ENCODE measurements at places on chromosomes 12 and 14.
A peak's percentile ranks its signal among the peaks of the same experiment; 100 is the strongest.

- no peak for DNase-seq
These were observed 81.6 kb downstream of the LMO3 start for GRCh38 chr12:16524378-16524777.

- no peak for DNase-seq
These were observed 7.6 kb downstream of the PNP start for GRCh38 chr14:20476776-20477175.

GRCh38 chr12:116339062-116339461 is 61.6 kb upstream of the MED13L start:
- DNase-seq = no peak

DNA sequence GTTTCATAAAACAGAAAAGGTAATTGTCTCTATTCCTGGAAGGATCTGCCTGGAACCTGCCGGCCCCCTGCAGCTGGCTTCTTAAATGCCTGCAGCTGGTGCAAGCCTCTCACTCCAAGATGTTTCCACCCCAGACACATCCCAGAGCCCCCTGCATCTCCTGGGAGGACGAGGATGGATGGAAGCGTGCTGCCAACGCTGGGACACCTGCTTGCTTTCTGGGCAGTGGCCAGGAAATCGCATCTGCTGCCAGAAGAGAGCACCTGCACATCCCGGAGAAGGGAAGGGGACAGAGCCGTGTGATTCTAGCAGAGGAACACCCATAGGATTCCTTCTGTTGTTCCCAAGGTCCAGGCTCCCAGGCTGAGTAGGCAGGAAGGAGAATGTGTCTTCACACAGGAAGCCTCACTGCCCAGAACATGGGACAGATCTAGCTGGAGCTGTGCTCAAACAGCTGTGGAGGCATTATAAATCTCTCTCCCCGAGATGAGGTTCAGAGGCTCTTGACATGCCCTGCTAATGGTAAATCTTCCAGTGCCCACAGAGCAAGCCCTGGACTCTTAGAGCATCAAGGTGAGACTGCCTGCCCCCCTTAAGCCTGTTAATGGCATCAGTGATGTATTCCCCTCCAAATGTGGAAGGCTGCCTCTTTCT is 138.8 kb upstream of the MAP1LC3B2 start:
- DNase-seq = peak; percentile 7
